Left ventricle myocardium inferior (tissue), 1 donor: ENCODE measurements at places on chromosomes 4 and X. TPM values are rescaled to one million over a fixed set of nuclear protein-coding genes. Genes with fewer than 3 reads are reported as not detected.

- no peak overlapping the region for H3K4me3 ChIP-seq
- no peak overlapping the region for H3K27ac ChIP-seq
- no peak for DNase-seq
- H3K36me3 ChIP-seq, result no peaks in the 10 kb centered on the region
- H3K27me3 ChIP-seq, result no peaks in the 10 kb centered on the region
These were observed 5.0 kb upstream of the ZCCHC4 start for GRCh38 chr4:25307596-25307995.

- no peaks in the 10 kb centered on the region for H3K27me3 ChIP-seq
- H3K27ac ChIP-seq, result no peak overlapping the region
- no peaks in the 10 kb centered on the region for H3K36me3 ChIP-seq
These were observed 396.0 kb upstream of the SMIM31 start for GRCh38 chr4:164357957-164358356.

- no peaks in the 10 kb centered on the region for H3K36me3 ChIP-seq
- no peak overlapping the region for H3K4me3 ChIP-seq
- H3K27ac ChIP-seq, result no peak overlapping the region
- no peaks in the 10 kb centered on the region for H3K27me3 ChIP-seq
- no peak for DNase-seq
These were observed 40.1 kb downstream of the STAG2 start for GRCh38 chrX:124001581-124001980.

DNA sequence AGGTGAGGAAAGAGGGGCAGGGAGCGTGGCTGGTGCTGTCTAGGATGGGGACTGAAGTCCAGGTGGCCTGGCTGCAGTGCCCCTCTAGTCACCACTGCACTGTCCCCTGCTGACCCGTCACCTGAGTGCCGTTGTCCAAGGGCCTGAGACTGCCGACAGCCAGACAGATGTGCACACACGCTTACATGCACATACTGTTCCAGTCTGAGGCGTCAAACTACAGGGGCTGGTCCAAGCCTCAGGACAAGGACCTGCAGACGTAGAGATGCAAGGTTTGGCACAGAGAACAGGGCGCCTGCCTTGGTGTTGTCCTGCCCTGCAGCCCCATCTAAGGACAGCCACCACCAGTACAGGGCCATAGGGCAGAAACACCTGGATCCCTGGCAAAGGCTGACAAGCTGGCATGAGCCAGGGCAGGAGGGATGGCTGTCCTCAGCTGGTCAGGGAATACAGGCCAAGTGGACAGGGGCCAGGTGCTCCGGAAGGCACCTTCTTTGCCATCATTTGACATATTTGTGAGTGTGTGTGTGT, 1.7 kb downstream of the SLC2A9 start:
- peak; percentile 50 for DNase-seq
- no peaks in the 10 kb centered on the region for H3K27me3 ChIP-seq
- peaks cover 66% of the 10 kb centered on the region for H3K4me1 ChIP-seq
- H3K27ac ChIP-seq, result peak overlapping the region; percentile 98
- H3K36me3 ChIP-seq, result no peaks in the 10 kb centered on the region

DNA sequence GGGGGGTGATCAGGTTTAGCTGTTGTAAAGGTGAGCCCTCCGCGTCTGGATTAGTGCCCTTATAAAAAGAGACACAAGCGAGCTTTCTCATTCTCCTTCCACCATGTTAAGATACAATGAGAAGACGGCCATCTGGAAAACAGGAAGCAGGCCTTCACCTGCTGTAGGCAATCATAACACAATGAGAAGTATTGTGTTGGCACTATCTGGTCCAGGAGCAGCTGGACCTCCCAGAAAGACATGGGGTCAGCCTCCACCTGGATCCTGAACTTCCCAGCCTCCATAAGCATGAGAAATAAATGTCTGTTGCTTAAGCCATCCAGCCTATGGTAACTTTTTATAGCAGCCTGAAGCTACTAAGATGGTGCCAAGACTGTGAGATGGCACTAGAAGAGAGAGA, 8.6 kb upstream of the SMIM20 start:
- no peaks in the 10 kb centered on the region for H3K27me3 ChIP-seq
- no peaks in the 10 kb centered on the region for H3K36me3 ChIP-seq
- no peak overlapping the region for H3K27ac ChIP-seq
- H3K4me3 ChIP-seq, result no peak overlapping the region
- H3K4me1 ChIP-seq, result peaks cover 7% of the 10 kb centered on the region

DNA sequence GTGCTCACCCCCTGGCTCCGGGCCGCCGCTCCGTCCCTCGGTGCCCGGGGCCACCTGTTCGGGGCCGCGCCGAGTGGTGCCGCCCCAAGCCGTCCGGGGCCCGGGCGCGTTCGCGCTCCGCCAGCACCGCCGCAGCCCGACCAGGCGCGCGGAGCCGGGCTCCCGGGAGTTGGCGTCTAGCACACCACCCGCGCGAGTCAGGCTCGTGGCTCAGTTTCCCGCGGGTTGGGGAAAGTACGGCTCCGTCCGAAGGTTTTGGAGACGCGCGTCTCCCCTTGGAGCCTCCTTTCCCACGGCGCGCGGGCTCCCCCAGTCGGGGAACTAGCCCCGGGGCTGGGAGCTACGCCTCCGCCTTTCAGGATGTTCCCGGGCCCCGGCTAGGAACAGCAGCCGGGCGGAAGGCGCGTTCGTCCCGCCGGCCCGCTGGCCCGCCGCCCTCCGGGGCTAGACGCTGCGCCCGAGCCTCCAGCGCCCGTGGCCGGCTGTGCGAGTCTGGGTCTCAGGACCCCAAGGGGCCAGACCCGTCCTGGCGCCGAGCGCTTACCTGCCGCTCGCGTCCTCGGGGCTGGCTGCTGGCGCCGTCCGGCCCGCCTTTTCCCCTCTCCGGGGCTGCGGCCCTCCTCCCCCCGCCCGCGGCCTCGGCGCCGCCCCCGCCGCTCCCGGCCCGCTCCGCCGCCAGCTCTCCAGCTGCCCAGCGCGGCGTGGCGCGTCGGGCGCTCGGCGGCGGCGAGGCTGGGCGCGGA, at the start of gene ADGRG2:
ADGRG2 (minus strand) TSS at position 571 of the 743 bp plus-strand sequence. CDS start 53,634 bp downstream, outside the sequence.
- H3K4me3 ChIP-seq, result peak within 1 kb of the TSS; percentile 66
- no peak within 1 kb of the TSS for H3K27ac ChIP-seq
- no peaks in the 10 kb centered on the region for H3K36me3 ChIP-seq
- H3K4me1 ChIP-seq, result no peaks in the 10 kb centered on the region
- peak; percentile 30 for DNase-seq

- DNase-seq, result no peak
- no peaks in the 10 kb centered on the region for H3K27me3 ChIP-seq
- H3K27ac ChIP-seq, result no peak overlapping the region
- H3K36me3 ChIP-seq, result no peaks in the 10 kb centered on the region
- H3K4me3 ChIP-seq, result no peak overlapping the region
These were observed 1.8 kb downstream of the DCAF8L2 start for GRCh38 chrX:27591938-27592337.

- no peak overlapping the region for H3K4me3 ChIP-seq
- H3K27ac ChIP-seq, result no peak overlapping the region
- no peak for DNase-seq
- no peaks in the 10 kb centered on the region for H3K4me1 ChIP-seq
- no peaks in the 10 kb centered on the region for H3K27me3 ChIP-seq
These were observed 60.9 kb downstream of the C4orf46 start for GRCh38 chr4:158610790-158611189.

GRCh38 chr4:101022151-101023024, 324.9 kb downstream of the PPP3CA start:
- no peaks in the 10 kb centered on the region for H3K27me3 ChIP-seq
- peaks cover 14% of the 10 kb centered on the region for H3K36me3 ChIP-seq
- no peak overlapping the region for H3K27ac ChIP-seq
- no peak overlapping the region for H3K4me3 ChIP-seq
- H3K4me1 ChIP-seq, result peaks cover 8% of the 10 kb centered on the region
- no peak for DNase-seq

- peaks cover 11% of the 10 kb centered on the region for H3K4me1 ChIP-seq
- no peaks in the 10 kb centered on the region for H3K27me3 ChIP-seq
- no peak for DNase-seq
These were observed 56.7 kb downstream of the ANK2 start for GRCh38 chr4:113106108-113106507.

GRCh38 chr4:189656641-189657040, 284.0 kb upstream of the FRG1 start:
- no peaks in the 10 kb centered on the region for H3K36me3 ChIP-seq
- no peak overlapping the region for H3K4me3 ChIP-seq
- H3K27me3 ChIP-seq, result peaks cover 4% of the 10 kb centered on the region
- no peaks in the 10 kb centered on the region for H3K4me1 ChIP-seq
- H3K27ac ChIP-seq, result no peak overlapping the region
- no peak for DNase-seq

GRCh38 chr4:18106620-18107019, 85.1 kb upstream of the LCORL start:
- H3K4me1 ChIP-seq, result peaks cover 28% of the 10 kb centered on the region
- no peaks in the 10 kb centered on the region for H3K27me3 ChIP-seq

- no peaks in the 10 kb centered on the region for H3K27me3 ChIP-seq
- DNase-seq, result no peak
- H3K4me1 ChIP-seq, result no peaks in the 10 kb centered on the region
- no peaks in the 10 kb centered on the region for H3K36me3 ChIP-seq
- H3K4me3 ChIP-seq, result no peak overlapping the region
These were observed 1039.7 kb downstream of the RAPGEF2 start for GRCh38 chr4:160142579-160142978.

GRCh38 chr4:41865306-41865980, 69.8 kb upstream of the TMEM33 start:
- no peaks in the 10 kb centered on the region for H3K36me3 ChIP-seq
- H3K27ac ChIP-seq, result no peak overlapping the region
- H3K4me3 ChIP-seq, result no peak overlapping the region
- H3K4me1 ChIP-seq, result peaks cover 23% of the 10 kb centered on the region
- no peak for DNase-seq

DNA sequence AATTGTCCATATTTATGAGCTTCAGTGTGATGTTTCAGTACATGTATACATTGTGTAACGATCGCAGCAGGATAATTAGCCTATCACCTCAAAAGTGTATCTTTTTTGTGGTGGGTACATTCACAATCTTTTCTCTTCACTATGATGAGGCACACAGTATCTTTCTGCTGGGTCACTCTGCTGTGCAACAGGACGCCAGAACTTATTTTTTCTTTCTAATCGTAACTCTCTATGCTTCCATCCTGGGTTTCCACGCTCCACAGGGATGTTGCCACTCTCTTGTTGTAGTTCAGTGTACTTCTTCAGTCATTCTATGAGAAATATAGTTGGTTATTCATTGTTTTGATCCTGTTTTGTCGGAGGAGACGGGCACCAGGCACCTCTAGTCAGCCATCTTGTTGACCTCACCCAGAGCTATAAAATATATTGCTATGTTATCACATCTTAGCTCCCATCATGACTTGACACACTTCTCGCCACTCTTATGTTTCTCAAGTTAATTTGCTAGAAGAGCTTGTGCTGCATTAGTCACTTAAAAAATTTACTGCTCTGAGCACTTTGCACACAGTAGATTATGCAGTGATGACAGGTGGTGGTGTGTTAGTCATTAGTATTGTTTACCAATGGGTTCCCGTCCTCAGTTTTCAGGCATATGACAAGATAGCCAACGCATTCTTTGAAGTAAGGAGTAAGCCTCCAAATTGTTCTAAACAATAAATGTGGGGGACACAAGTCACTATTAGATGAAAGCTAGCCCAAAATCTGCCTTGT, 1002.7 kb upstream of the PCDH7 start:
- no peaks in the 10 kb centered on the region for H3K36me3 ChIP-seq
- no peaks in the 10 kb centered on the region for H3K4me1 ChIP-seq
- no peak overlapping the region for H3K27ac ChIP-seq
- H3K27me3 ChIP-seq, result no peaks in the 10 kb centered on the region
- no peak overlapping the region for H3K4me3 ChIP-seq

DNA sequence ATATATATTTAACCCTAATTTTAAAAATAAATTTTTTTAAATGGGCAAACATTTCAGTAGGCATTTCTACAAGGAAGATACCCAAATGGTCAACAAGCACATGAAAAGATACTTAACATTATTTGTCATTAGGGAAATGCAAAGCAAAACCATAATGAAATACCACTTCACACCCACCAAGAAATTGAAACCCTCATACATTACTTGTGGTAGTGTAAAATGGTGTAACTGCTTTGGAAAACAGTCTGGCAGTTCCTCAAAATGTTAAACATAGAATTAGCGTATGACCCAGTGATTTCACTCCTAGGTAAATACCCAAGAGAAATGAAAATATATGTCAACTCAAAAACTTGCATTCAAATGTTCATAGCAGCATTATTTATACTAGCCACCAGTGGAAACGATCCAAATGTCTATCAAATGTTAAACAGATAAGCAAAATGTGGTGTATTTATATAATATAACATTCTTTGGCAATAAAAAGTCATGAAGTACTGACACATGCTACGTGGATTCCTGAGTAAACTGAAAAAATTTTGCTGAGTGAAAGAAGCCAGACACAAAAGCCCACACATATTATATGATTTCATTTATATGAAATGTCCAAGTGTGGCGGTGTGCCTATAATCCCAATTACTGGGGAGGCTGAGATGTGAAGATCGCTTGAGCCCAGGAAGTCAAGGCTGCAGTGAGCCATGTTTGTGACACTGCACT, 16.6 kb downstream of the TRIM2 start:
- no peak for DNase-seq
- no peaks in the 10 kb centered on the region for H3K27me3 ChIP-seq
- no peak overlapping the region for H3K4me3 ChIP-seq
- H3K4me1 ChIP-seq, result peaks cover 48% of the 10 kb centered on the region
- H3K27ac ChIP-seq, result no peak overlapping the region

GRCh38 chr4:64495946-64496345, 86.7 kb upstream of the TECRL start:
- H3K4me3 ChIP-seq, result no peak overlapping the region
- no peak for DNase-seq
- H3K36me3 ChIP-seq, result no peaks in the 10 kb centered on the region
- no peaks in the 10 kb centered on the region for H3K27me3 ChIP-seq

DNA sequence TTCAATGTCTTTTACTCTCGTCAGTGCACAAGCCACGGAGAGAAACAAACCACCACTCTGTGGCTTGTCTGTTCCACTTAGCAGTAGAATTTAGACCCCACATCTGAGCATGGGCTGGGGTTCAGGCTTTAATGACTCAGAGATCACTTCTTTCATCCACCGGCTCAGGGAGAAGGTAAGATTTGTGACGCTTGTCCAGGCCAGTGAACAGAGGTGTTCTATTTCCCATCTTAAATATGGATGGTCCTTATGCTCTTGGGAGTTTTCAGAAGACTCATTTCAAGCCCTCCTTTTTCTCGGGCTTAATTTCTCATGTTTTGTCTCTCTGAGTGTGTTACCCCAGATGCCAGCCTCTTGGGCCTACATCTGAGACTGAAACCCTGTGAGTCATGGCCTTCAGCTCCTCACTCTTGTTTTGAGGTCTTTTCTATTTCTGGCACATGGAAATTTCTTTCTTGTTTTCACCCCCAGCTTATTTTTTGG, 127.4 kb upstream of the SFRP2 start:
- H3K27ac ChIP-seq, result no peak overlapping the region
- no peaks in the 10 kb centered on the region for H3K36me3 ChIP-seq
- DNase-seq, result no peak
- H3K4me1 ChIP-seq, result no peaks in the 10 kb centered on the region

DNA sequence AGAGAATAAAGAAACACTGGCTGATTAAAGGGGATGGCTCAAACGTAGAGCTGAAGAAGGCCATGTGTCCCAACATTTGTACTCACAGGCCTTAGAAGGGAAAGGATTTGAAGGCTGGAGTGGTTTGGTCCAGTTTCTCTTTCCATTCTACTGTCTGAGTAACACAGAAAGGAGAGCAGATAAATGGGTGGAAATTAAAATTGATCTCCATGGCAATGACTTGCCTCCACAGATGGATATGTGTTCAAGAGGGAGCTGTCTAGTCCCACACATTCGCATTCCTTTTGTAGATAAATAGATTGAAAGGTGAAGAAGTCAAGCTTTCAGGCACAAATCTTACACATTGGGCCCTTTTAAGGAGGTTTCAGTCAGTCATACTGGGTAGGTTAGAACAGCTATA, 74.6 kb downstream of the DOCK11 start:
- no peaks in the 10 kb centered on the region for H3K36me3 ChIP-seq
- no peak overlapping the region for H3K4me3 ChIP-seq
- DNase-seq, result no peak

The LRCH2 gene
- 1.0 TPM for total RNA-seq

The BEX5 gene
- total RNA-seq, result 0.99 TPM
